Hepatic stellate cell (primary cell): ENCODE measurements at places on chromosomes 12 and 14.

GRCh38 chr12:90099288-90099687, 390.6 kb upstream of the ATP2B1 start:
- DNase-seq = no peak

GRCh38 chr14:100864960-100865681, 38.4 kb downstream of the RTL1 start:
- no peak for DNase-seq

DNA sequence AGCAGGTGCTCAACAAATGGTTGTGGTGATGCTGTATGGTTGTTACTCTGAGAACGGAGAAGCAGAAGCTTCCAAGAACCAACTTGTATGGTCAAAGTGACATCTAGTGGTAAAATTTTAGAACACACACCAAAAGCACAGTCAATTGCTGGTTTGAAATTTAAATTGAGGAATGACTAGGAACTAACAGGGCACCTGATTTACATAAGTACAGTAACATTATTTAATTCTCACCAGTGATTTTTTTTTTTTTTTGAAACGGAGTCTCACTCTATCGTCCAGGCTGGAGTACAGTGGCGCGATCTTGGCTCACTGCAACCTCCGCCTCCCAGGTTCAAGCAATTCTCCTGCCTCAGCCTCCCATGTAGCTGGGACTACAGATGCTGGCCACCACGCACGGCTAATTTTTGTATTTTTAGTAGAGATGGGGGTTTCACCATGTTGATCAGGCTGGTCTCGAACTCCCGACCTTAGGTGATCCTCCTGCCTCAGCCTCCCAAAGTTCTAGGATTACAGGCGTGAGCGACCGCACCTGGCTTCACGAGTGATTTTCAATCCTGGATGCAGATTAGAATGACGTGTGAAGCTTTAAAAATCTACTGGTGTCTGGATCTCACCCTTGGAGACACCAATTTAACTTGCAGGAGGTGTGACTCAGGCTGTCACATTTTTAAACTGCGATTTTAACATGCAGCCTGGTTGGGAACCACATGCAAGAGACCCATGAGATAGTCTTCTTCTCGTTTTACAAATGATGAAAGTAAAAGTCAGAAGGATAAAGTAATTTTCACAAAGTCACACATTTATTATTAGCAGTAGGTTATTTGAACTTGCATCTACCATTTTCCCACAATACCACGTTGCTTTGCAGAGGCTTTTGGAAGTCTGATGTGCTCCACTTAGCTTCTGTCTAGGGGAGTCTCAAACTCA, 14.1 kb upstream of the NUMB start:
- DNase-seq = peak; percentile 58

GRCh38 chr14:37623426-37623951, 28.1 kb downstream of the TTC6 start:
- no peak for DNase-seq

DNA sequence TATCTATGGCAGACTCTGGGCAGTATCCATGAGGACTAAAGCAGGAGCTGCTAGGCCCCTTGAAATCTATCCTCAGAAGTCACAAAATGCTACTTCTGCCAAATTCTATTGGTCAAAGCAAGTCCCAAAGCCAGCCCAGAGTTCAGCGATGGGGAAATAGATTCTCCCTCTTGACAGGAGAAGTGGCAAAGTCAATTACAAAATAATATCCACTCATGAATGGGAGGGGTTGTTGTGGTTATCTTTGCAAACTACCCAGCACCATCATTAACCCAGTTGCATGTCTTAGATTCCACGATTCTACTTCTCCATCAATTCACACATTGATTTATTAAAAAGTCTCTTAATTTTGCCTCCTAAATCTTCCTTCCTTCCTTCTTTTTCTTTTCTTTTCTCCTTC, 30.7 kb upstream of the STXBP6 start:
- DNase-seq = no peak
